ENCODE measurements at places on chromosomes 4 and X.

GRCh38 chrX:6770936-6771335 lies 236.0 kb upstream of the VCX3A start:
- no peak for DNase-seq

- no peak for DNase-seq
Measured at GRCh38 chr4:151418385-151418784, 9.4 kb downstream of the FHIP1A start.

GRCh38 chr4:81687471-81687870 lies 215.8 kb upstream of the RASGEF1B start:
- no peak for DNase-seq

DNA sequence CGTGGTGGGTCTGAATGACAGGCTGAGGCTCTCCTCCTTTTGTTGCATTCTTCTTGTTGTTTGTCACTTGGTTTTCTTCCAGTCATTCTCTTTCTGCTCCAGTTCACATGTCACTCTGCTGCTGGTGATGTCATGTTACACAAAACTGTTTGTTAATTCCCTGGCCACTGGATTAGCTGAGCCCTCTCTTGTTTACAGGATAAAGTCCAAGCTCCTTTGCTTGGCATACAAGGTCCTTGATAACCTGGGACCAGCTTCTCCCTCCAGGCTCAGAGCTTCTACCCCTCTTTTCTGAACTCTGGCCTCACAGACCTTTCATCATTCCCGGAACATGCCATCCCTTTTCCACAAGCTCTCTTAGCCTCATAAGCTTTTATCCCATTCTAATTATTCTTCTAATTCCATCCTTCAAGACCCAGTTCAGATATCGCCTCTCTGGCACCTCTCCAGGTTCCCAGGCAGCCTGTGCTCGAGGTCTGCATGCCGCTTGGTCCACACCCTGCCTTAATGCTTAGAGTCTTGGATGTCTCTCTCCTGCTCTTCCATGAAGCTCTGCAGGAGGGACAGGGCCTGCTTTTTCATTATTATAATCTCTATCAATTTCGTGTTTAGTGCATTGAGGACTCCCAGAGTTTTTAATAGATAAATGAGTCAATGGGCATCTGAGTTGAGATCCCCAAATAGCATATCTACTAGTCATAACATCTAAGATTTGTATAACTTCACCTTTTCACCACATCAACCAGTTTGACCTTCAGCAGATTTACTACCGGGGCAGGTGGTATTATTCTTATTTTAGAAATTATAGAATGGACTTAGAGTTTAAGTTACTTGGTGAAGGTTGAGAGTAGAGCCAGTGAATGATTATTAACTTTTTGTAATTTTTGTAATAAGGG lies 98.7 kb downstream of the TMEM131L start:
- no peak for DNase-seq

DNA sequence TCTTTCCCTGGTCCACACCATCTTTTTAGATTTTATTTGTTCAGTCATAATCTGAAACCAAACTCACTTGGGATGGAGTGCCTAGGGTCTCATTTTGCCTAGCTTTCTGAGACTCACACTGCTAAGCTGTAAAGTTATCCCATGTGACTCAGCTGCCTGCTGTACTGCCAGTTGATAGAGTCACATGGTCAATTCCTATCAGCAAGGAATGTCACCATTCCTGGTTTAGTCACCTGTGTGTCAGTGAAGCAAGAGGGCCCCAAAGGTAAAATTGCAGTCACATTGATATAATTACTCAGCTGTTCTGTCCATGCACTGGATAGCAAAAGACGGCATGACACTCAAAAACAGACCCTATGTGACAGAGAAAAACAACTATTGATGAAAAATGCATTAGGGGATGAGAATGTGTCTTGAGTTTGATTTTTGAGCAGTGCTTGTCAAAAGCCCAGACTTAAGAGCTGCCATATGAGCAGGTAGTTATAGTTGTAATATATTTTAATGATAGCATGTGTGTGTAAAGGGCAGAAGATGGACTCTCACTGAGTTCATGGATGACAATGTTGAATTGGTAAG lies 413.2 kb downstream of the PPARGC1A start:
- no peak for DNase-seq

DNA sequence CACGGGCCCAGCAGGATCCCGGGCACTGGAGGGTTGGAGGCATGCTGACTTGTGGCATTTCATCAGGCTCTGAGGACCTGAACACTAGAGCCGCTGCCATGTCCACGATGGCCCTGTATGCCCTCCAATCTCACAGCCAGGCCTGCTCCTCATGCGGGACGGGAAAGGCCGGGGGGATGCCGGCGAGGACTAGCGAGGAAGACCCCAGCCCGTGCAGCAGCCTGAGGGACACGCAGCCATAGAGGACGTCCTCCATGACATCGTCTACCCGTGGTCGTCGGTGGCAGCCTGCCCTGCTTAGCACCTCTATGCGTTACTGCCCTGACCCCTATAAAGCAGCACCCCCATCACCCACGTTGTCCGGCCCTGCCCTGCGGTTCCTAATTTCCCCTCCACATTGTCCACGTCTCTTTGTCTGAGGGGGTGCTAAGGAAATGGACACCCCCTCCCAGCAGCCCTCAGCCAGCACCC lies 32.6 kb downstream of the HMX1 start:
- no peak for DNase-seq

GRCh38 chrX:140949233-140949632 lies 53.2 kb upstream of the SPANXB1 start:
- no peak for DNase-seq

GRCh38 chr4:106981431-106981830 lies 54.7 kb downstream of the DKK2 start:
- no peak for DNase-seq

GRCh38 chr4:174882317-174882992 lies 35.7 kb upstream of the ADAM29 start:
- DNase-seq = no peak

DNA sequence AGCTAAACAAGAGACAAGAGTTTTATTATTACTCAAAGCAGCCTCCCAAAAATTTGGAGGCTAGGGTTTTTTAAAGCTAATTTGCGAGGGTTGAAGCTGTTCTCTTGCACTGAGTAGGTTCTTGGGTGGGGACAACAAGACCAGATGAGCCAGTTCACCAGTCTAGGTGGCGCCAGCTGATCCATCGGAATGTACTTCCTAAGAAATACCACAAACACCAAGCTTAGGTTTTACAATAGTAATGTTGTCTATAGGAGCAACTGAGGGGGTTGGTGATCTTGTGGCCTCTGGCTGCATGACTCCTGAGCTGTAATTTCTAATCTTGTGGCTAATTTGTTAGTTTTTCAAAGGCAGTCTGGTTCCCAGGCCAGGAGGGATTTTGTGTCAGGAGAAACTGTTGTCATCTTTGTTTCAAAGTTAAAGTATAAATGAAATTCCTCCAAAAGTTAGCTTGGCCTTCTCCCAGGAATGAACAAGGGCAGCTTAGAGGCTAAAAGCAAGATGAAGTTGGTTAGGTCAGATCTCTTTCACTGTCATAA lies 130.6 kb downstream of the SLC7A11 start:
- no peak for DNase-seq

DNA sequence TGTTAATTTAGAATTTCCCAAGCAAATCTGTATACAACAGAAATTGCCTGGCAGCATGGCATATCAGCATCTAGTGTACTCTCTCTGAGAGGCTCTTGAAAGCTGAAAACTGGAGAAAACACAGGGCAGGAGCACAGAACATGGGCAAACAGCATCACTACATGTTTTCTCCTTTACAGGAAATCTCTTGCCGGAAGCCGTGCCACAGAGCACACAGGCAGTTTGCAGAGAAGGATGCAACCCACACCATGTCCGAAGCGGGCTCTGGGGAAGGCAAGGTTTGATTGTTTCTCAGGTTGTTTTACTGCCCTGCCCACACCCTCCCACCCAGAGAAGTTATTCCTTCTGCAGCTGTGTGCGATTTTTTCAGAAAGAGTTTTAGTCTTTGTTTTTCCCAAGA lies 41.1 kb upstream of the FAM9C start:
- no peak for DNase-seq

GRCh38 chr4:98166025-98166730 lies 22.9 kb upstream of the STPG2 start:
- DNase-seq = no peak

- DNase-seq = no peak
Measured at GRCh38 chrX:140034916-140035315, 69.6 kb upstream of the CXorf66 start.

DNA sequence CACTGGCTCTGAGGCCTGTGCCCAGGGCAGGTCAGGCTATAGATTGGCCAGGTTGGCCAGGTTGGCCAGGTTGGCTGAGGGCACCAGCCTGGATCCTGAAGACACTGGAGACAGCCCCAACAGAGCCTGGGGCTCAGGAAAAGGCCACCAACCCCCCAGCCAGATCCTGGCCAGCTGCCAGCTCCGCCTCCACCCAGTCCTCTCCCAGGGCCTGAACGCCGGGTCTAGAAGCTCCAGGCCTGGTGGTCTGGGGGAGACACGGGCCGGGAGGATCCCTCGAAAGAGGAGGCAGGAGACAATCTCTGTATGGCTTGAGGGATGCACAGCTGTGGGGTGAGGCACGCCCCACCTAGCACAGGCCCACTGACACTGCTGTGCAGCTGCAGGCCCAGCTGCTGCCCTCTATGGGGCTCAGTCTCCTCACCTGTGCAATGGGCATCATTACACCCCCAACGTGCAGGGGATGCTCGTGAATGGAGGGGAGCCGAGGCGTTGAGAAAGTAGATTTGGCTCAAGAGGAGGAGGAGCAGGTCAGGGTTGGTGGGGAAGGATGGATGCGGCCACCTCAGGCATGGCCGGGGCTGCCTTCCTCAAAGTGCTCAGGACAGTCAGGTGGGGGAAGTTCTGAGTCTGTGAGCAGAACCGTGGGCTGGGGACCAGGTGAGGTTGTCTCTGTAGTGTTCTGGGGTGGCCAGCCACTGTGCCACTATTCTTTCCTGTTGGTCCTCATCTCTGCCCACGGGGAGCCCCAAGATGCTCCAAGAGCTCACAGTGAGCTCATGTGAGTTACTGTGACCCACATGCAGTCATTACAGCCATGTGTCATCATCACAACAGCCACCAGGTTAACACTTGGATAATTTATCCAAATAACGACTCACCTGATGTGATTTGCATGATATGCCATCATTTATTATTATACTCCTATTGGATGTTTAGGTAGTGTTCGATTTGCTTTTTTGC lies 10.8 kb upstream of the GAGE10 start:
- no peak for DNase-seq

DNA sequence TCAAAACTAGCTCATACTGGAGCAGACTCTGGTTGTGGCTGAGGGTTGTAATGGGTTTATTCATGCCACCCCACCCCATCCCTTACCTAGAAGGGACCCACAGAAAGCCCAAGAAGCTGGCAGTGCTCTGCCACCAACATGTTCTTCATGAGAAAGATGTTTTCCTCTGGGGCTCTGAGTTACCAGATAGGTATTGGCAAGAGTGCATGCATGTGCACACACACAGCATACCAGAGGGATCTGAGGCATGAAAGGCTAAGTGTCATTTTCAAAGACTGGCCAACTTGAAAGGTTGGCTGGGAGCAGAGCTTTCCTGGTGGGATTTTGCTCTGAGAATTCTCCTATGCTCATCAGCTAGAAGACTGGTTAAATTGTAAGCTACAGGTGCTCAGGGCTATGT lies 65.2 kb downstream of the PHOX2B start:
- DNase-seq = no peak

DNA sequence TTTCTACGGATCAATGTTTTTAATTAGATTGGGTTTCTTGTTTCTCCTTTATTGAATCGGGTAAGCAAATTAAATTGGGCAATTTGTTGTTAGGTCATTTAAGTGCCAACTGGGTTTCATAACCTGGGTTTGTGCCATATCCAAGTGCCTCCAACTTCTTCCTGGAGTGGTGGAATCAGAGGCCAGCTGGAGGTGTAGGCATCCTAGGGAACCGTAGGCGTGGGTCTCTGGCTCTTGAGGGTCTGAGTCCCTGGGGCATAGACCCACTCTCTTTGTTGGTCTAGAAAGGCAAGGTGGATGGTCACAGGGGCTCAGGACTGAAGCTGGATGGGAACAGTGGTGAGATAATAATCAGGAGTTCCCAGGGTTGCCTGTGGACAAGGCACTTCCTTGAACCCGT lies 18.3 kb downstream of the CNGA2 start:
- no peak for DNase-seq

DNA sequence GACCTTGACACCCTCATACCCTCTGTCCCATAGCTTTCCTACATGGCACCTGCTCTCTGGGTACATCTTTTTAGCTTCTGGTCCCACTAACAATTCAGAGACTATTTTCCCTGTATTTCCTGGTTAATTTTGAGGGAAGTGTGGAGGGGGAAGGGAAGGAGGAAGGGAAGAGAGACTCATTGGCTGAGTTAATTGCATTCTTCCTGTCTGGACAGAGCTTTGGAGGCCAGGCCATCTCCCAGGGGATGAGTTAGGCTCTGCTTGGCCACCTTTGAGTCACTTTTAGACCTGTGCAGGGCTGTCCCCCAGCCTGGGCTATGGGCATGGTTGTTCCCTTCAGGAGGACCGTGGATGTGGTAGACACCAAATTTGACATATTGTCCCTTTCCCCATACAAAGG lies 167.9 kb upstream of the PGRMC2 start:
- no peak for DNase-seq

DNA sequence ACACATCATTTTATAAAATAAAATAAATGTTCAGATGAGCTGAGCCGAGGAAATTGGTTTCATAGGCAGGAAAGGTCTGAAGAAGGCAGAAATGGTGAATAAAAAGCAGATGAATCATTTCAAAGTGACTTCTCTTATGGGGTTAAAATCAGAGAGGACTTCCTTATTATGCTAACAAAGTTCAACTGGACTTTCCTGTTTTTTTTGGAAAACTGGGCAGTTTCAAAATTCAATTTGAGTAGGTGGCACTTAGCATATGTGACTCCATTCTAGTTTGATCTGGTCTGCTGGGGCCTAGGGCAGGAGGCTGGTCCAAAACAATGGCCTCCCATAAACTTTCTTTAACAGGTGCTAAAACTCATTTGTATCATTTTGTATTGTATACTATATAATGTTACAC lies 1794.9 kb upstream of the TENM3 start:
- DNase-seq = no peak

- no peak for DNase-seq
Measured at GRCh38 chrX:70293621-70294020, 3.7 kb downstream of the KIF4A start.

- DNase-seq = no peak
Measured at GRCh38 chr4:111435986-111436744, 709.1 kb upstream of the FAM241A start.

GRCh38 chr4:47251348-47252135 lies 212.0 kb downstream of the COMMD8 start:
- DNase-seq = no peak

DNA sequence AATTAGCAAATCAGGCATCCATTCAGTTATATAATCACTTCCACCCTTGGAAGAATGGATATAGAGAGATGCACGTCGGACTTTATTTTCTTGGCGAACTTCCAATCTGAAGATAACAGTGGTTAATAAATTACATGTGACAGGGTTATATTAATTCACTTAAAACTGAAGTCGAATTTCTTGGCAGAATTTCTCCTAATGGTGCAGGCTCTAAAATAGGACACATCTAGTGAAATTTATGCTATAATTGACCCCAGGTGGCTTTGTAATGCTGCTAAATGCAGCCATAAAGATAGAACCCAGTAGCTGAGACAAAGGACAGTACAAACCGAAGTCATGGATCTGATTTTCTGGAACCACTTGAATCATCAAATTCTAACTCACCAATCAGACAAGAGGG lies 20.8 kb upstream of the SLC10A4 start:
- no peak for DNase-seq

- DNase-seq = no peak
Measured at GRCh38 chr4:99947608-99948007, 1.2 kb upstream of the DNAJB14 start.

GRCh38 chrX:7316280-7316679 lies 168.3 kb upstream of the PUDP start:
- no peak for DNase-seq

GRCh38 chrX:135256923-135257322 lies 5.1 kb downstream of the ETDA start:
- DNase-seq = no peak
